ENCODE measurements at places on chromosomes 5 and 9. TPM values are rescaled to one million over a fixed set of nuclear protein-coding genes. Genes with fewer than 3 reads are reported as not detected.

GRCh38 chr5:126561908-126562307, 33.1 kb downstream of the ALDH7A1 start:
- no peak for DNase-seq

GRCh38 chr5:154164249-154164581, 26.3 kb upstream of the GALNT10 start:
- DNase-seq: no peak

Gene TMEM215
- total RNA-seq: not detected

Gene SAXO1
- total RNA-seq: not detected

Gene ZSWIM6
- 9.0 TPM for total RNA-seq

DNA sequence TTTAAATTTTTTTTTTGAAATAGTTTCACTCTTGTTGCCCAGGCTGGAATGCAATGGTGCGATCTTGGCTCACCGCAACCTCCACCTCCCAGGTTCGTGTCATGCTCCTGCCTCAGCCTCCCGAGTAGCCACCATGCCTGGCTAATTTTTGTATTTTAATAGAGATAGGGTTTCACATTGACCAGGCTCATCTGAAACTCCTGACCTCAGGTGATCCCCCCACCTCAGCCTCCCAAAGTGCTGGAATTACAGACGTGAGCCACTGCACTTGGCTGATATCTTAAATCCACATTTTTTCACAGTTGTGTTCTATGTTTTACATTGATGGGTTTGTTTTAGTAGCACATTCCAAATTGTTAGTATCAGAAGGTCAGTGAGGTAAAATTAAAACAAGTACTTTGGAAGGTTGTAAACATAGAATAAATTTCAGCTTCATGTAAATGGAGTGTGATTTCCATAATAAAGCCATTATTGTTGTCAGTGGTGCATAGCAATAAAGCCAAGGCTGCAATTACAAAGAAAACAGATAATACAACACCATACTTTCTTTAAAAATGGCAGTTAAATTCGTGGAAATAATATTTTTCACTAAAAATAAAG, 287.2 kb downstream of the ARRDC3 start:
- no peak for DNase-seq

Gene FUT7
- not detected for total RNA-seq

DNA sequence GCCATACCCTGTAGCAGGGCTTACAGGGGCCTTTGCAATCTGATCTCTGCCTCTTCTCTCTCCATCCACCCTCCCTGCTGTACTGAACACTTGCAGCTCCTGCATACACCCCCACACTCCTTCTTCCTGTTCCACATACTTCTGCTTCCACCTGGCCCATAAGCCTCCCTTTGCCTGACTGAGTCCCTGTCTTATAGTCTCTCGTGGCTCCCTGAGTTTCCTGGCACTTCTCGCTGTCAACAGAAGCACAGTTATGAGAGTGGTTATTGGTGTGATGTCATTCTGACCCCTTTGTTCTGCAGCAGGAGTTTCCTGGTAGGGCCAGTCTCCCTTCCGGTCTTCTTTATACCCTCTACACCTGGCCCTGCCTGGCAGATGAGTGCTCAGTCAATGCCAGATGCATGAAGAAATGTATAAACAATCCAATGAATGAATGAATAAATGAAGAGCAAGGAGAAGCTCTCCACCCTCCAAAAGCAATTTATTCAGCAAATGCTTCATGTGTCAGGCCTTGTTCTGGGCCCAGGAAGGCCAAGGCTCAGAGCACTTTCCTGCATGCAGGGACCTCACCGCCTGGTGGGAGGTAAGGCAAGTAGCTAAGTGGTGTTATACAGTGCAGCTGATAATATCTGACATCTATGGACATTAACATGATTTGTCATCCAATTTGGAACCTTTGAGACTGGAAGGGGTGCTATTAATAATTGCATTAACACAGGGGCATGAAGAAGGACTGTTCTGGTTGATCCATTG, 20.5 kb upstream of the CSF1R start:
- no peak for DNase-seq

Gene PCDHA4
- 0.32 TPM for total RNA-seq
